Suppressor macrophage treated with lipopolysaccharide for 4 hours (primary cell): ENCODE measurements at places on chromosomes 13 and 19.

DNA sequence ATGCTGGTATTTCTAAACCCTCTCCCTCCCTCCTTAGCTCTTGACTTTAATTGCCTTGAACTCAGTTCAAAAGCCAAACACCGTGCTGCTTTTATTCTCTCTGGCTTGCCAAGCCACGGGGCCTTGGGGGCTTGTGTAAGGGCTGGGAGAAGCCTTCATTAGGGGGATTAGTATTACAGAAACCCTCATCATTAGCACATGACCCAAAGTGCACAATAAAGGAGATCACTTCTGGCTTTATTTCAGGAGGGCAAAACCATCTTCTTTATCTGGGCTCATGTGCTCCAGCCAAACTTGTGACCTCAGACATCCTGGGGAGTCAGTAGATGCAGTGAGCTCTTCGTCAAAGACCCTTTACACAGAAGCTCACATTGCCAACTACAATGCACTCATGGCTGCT lies at the start of gene DCT:
TSS of gene DCT (minus strand) at position 67 of the 400 bp plus-strand sequence. CDS start 427 bp downstream, outside the sequence.
- DNase-seq = no peak

- DNase-seq = no peak
Measured at GRCh38 chr19:55358943-55359908, 3.8 kb downstream of the GARIN5B start.

GRCh38 chr13:108083056-108083455 lies 132.3 kb downstream of the LIG4 start:
- no peak for DNase-seq

GRCh38 chr13:99258946-99259345 lies 767 bp upstream of the GPR18 start:
- peak; percentile 73 for DNase-seq

DNA sequence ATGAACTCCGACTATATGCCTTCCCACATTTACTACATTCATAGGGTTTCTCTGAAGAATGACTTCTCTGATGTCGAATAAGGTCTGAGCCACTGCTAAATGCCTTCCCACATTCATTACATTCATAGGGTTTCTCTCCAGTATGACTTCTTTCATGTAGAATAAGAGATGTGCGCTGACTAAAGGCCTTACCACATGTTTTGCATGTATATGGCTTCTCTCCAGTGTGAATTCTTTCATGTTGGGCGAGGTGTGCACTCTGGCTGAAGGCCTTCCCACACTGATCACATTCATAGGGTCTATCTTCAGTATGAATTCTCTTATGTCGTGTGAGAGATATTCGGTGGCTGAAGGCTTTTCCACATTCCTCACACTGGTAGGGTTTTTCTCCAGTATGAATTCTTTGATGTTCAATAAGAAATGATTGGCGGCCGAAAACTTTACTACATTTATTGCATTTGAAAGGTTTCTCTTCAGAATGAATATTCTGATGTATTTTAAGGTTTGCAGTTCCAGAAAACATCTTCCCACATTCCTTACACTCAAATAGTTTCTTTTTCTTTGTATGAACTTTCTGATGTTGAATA lies 35.8 kb downstream of the ZNF667 start:
- DNase-seq = no peak

GRCh38 chr19:31424861-31425620 lies 75.8 kb upstream of the TSHZ3 start:
- DNase-seq = no peak

GRCh38 chr19:30719189-30719998 lies 347.2 kb downstream of the ZNF536 start:
- DNase-seq = peak; percentile 41

- DNase-seq = no peak
Measured at GRCh38 chr13:90803210-90803609, 544.3 kb upstream of the MIR17HG start.

GRCh38 chr19:1066251-1066747 lies 668 bp upstream of the ARHGAP45 start:
- DNase-seq = no peak

DNA sequence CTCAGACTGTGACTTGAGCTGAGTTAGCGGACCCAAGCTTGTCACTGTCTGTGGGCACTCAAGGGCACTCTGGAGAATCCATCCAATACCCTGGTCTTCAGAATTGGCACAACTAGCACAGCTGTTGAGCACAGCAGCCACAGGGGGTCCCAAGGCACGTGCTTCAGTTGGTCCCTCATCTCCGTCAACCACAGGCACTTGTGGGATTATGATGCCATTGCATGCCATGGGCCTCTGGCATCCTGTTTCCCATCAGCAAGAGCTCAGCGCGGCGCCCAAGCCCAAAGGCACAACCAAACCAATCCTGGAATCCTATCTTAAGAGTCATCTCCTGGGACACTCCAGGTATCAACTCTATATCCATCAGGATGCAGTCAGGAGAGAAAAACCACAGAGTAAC lies 3.7 kb upstream of the B3GNT8 start:
- DNase-seq = no peak

DNA sequence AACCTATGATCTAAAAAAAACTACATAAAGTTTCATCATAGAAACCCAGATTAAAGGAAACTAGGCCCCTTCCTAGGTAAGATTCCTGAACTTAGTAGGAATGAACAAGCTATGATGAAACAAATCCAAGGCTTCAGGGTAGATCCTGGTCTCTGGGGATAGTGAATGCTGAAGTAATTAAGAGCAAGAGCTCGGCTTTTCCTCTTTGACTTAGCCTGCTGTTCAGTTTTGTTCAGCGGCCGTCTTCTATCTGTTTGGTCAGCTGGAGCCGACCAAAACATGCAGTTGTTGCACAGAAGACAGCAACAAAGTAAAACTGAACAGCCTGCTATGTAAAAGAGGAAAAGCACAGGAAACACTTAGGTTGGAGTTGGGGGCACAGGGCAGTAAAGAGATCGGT lies 44.1 kb upstream of the RFXAP start:
- no peak for DNase-seq

DNA sequence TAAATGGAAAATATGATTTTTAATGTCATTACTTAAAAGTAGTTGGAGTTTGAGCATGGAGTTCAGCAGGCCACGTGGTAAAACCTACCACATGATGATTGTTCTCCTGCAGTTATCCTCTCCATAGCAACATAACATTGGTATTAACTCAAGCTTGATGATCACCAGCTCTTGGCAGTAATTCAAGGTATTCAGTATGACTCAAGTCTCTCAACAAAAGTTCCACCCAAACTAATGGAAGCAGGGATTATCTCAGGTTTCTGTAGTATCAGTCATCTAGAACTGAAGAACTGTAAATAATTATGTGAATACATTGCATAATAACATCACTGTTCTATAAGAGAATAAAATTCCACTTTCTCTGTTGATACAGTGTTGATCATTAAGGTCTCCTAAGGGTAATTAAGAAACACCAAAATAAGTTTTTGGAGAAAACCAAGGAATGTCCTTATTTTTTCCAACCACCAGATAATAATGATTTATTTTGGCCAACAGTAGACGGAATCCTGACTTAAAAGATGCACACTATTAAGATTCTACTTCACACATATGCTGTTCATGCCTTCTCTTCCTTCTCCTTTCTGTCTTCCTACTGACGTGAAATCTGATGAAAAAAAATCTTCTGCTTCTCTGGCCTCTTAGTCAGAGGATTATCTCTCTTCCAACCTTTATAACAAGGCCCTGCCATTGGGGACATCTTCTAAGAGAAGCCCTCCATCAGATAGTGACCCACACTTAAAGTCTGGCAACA lies 1092.3 kb downstream of the EFNB2 start:
- DNase-seq = no peak

DNA sequence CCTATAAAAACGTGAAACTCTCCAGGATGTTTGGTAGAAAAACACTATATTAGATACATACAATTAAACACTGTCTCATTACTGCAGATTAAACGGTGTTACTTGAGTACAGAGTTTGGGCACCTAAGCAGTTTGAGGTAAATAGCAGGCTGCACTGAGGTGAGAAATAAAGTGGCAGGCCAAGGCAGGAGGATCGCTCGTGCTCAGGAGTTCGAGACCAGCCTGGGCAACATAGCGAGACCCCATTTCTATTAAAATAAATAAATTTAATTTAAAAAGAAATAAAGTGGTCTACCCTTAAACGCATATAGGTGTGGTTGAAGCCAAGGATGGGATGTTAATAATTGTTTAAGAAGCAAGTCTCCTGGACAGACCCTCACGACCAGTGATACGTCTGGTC lies 1.2 kb downstream of the PSPC1 start:
- DNase-seq = no peak

DNA sequence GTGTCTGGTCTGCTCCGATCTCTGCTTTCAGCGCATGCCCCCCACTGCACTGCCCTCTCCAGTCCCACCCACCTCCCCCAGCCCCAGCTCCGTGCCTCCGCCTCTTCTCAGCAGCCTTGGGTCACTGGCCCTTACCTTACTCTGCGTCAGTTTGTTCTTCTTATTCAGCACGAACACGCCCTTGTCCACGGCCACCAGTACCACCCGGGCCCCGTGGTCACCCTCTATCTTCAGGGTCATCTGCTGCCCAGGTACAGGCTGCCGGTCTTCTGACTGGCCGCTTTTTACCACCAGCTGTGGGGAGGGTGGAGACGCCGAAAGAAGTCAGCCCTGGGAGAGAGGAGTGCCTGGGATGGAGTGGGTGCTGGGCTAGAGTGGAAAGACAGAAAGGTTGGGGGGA lies 10.9 kb downstream of the C3 start:
- DNase-seq = no peak

GRCh38 chr19:12494260-12494860 lies 9.7 kb upstream of the ZNF709 start:
- no peak for DNase-seq

GRCh38 chr19:52603558-52604207 lies 33.6 kb downstream of the ZNF701 start:
- DNase-seq = no peak

DNA sequence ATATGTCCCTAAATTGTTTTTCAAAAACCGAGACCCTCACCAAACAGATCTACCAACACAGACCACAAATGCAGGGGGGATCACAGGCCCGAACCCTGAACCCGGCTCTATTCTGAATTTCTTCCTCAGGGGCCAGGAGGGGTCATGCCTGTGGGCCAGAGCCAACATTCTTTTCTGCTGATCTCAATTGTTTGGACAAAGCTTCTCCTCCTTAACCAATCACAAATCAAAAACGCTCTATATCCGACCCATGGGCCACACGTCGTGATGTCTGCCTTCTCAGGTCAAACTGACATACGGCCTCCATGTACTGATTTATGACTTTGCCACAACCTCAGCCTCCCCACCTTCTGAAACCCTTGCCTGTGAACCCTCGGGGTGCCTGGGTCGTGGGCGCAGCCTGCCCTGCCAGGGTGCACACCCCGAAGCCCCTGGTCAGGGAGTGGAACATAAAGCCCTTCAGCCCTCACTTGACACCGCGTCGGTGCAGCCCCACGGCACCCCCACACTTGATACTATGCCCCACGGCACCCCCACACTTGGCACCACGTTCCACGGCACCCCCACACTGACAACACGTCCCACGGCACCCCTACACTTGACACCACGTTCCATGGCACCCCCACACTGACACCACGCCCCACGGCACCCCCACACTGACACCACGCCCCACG lies 58.4 kb upstream of the C13orf46 start:
- DNase-seq = no peak
